Naive thymus-derived CD8-positive, alpha-beta T cell (primary cell): ENCODE measurements at places on chromosomes 13 and 19.

DNA sequence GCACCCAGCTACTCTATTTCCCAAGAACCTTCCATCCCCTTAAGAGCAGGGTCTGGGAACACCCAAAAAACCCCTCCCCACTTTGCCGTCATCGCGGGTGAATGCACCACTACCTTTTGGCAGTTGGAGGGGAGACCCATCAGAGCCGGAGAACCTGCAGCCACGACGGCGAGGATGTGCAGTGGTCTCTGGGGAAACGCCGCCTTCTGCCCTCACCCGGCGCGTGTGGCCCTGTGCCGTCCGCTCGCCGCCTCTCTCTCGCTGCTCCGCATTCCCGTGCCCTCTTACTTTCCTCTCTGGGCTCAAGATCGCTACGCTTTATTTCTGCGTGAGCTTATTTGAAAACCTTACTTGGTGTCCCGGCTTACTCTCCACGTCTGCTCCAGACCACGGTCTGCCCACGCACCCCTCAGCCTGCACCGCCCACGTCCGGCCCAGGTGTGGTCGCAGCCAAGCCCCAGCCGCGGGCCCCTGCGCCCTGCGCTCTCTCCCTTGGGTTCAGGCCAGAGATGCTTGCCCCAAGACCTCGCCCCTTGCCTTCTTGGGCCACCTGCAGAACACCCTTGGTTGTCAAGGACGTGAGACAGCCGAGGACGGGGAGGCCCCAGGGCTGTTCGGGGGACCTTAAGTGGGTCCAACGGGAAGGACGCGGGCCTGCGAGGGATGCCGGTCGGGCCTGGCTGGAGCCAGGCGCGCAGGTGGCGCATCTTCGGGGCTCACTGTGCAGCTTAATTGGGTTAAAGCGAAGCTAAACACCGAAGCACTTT is 2.0 kb upstream of the MAB21L1 start:
- no peak for DNase-seq

DNA sequence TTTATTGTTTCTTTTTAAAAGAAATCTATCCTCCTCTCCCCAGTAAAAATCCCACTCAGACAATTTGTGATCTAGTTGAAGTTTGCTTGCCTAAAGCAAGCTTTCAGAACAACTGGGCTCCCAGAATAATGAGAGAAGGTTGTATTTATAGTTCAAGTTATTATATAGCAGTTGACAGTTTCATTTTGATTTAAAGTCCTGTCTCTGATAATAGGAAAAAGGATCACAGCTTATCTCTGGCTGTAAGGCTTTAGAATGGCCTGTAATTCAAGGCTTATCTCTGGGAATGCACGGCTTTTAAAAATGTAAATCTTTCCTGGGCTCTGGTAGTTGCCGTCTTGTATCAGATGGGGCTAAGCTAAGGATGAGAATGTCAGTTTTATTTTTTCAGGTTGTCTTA is 123.3 kb upstream of the TMTC4 start:
- DNase-seq, result no peak

DNA sequence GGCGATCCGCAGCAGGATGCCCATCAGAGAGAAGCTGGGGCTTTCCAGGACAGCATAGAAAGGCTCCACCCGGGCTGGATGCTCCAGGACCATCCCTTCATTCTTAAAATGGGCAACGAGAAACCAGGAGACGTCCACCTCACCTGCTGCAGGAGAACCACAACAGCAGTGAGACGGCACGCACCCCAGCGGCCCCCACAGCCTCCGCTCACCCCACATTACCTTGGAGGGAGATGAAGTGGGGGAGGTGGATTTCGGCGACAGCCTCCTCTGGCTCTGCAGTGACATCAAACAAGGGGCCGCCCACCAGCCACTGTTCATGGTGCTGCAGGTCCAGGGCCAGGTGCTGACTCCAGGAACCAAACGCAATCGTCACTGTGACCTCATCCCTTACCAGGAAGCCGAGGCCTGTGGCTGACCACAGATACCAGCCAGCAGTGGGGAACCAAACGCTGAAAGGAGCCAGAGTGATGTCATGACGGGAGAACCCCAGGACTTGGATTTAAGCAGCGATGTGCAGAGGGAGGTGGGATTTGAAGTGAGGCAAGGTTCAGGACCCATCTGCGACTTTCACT is 25.1 kb downstream of the CARD8 start:
- DNase-seq, result no peak

DNA sequence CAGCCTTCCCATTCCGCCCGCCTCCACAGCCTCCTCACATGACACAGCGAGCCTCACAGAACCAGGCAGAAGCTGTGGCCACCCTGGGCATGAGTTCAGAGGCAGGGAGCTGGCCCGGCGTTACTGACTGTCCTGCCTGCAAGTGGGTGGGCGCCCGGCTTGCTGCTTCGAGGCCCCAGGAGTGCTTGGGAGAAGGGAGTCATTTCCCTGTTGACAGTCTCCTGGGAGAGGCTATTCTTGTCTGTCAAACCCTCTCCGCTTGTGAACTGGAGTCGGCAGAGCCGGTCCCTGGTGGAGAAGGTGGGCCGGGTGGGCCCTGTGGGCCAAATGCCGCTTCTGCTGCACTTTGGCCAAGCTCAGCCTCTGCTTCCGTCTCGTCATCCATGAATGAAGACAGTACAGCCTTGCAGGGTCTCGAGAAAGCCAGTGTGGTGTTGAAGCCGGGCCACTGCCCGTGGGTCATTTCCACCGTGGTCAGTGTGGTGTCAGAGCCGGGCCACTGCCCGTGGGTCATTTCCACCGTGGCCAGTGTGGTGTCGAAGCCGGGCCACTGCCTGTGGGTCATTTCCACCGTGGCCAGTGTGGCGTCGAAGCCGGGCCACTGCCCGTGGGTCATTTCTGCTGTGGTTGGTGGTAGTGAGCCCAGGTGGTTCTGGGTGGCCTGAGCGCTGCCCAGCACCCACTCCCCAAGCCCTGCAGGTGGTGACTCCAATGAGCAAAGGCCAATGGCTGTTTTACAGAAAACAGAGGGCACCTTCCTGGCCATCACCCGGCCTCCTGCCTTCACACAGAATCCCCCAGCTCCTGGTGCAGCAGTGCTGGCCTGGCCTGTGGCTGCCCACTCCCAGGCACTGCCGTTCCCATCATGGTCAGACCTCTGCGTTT is 13.5 kb upstream of the F7 start:
- DNase-seq, result no peak

GRCh38 chr13:39353988-39354387 is 249.0 kb downstream of the LHFPL6 start:
- no peak for DNase-seq

DNA sequence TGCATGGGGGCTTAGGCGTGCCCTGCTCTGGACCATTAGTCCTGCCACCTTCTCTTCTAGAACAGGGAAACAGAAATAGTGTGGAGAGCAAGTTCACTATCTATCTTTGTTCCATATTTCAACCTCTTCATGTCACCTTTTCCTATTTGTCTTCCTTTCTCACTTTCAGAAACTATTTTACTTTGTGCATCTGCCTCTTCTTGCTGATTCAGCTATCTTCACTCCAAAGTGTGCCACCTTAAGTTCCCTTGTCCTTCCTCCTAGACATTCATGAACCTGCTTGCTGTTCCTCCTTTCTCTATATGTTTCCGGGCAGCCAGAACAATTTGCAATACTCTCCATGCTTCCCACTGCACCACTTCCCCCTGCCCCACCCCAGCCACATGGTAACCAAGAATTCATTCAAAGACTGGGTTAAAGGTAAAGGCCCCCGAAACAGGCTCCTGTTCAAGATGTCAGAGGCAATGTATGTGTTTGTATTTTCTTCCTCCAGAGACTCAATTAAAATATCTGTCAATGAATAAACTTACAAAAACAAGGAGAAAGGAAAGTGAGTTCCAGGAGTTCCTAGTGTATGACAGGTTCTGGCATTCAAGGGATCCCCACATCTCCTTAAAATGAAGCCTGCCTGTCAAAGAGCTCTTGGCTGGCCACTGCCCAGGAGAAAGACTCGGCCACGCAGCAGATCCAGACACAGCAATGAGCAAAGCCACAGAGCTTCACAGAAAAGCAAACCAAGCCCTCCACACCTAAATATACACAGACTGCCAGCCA is 268.1 kb downstream of the DNAJC15 start:
- no peak for DNase-seq

- no peak for DNase-seq
These were observed 11.8 kb upstream of the FBN3 start for GRCh38 chr19:8161135-8161646.

- DNase-seq, result no peak
These were observed at the start of gene PMIS2 for GRCh38 chr19:35585848-35586247. TSS of gene PMIS2 (plus strand) at chr19:35586173. CDS start at chr19:35586260, 87 bp downstream.

- DNase-seq, result no peak
These were observed 127.2 kb upstream of the GJB6 start for GRCh38 chr13:20359335-20359734.

DNA sequence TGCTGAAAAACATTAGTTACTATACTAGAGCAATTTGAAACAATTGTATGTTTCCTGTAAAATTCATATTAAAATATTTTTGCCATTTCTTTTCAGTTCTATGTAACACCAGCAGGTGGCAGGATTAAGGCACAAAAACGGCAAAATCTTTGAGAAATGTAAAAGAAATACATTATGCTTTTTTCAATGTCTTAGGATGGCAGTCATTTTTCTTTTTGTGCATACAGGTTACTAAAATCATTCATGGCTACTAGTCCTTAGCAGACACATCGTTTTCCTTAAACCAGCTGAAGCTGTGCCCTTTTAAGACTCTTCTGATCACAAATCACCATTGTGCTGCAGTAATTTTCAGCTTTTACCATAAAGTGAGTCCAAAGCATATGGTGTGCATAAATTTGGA is 800.7 kb upstream of the SLITRK5 start:
- DNase-seq, result no peak

- DNase-seq, result no peak
These were observed 904 bp upstream of the SOX1 start for GRCh38 chr13:112065867-112066623.

DNA sequence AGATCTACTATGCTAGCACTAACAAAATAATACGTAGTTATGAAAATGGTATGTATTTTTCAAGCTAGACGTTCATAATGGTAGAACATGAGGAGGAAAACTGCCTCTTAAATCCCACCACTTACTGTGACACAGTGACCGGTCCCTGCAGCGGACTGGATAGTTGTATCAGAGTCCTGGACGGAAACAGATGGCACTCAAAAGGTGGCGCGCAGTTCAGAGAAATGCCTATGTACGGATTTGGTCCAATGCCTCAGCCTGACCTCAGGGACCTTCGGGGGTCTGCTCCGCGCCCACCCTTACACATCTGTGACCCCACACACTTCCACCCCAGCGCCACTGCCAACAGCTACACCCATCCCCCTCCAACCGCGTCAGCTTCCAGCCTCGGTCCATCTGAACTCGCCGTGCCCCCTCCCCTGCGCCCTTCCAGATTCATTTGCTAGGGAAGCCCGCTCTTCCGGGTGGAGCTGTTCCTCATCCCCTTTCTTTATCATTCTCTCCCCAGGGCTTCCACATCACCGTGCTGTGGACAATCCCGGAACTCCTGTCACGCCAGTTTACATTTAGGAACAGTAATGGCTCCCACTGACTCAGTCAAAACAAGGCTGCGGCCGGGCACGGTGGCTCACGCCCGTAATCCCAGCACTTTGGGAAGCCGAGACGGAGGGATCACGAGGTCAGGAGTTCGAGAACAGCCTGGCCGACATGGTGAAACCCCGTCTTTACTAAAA is 792 bp upstream of the LENG8 start:
- no peak for DNase-seq

DNA sequence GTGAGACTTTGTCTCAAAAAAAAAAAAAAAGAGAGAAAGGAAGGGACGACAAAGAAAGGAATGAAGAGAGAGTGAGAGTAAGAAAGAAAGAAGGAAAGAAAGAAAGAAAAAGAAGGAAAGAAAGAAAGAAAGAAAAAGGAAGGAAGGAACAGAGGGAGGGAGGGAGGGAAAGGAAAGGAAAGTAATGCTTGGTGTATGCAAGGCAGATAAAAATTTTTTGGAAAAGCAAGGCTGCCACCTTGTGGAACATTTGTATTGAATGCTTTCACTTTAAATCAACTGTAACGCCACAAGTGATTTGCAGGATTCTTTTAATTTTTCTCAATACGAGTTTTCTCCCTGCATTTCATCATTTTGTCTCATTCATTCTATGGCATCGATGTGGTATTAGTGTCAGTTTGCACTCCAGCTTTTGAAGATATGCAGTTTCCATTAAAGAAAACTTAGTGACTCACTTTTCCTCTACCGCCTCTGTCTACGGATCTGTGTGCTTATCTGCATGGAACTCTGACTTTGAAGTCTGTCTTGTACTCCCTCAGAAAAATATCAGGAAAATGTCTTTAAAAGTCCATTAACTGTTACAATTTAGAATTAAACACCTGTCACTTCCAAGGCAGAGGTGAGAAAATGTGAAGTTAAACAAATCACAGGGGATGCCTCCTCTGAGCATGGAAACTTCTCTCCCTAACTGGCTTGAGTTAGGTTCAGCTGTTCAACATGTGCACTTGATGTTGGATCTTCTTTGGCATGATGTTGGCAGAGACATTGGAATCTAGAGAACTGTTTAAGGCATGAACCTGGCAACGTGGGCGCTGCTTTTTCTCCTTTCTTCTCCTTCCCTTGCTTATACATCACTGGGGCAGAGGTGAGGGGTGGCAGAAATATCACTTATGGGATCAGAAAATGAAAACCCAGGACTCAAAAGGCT is 20.0 kb upstream of the ZDHHC20 start:
- peak; percentile 19 for DNase-seq

DNA sequence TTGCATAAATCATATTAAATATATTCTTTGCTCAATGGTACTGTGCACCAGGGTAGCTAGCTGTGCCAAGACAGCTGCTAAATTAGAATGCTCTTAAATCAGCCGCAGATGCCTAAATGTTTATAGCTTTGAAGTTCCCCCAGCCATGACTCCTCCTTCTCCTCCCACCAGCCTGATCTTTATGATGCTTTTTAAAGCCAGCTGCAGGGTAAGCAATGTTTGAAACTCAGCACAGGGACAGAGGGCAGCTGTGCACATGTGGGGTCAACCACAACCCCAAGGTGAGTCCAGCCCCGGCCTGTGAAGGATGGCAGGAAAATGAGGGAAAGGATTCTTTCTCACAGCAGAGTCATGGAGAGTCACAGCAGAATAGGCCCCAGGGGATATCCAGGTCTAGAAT is 635.7 kb downstream of the UQCRFS1 start:
- DNase-seq, result no peak

- DNase-seq, result no peak
These were observed 954.7 kb downstream of the PCDH9 start for GRCh38 chr13:66275416-66275815.

GRCh38 chr13:25241007-25241406 is 46.3 kb downstream of the MTMR6 start:
- no peak for DNase-seq

DNA sequence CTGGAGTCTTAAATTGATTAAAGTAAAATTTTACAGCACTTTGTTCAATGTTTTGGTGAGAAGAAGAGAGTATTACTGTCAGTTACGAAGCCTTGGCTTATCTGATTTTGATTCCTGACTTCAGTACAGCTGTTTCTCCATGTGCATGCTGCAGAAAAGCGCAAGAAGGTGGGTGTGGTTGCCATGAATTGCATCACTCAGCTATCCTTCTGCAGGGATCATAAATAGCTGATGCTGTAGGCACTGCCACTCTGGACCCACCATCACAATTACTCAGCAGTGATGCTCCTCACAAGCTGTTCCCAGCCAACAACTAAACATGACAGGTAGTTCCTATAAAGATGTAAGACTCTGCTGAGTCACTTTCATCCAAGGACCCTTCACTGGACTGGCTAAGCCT is 321.2 kb downstream of the IRS2 start:
- DNase-seq, result no peak
